Amniotic stem cell (primary cell): ENCODE measurements at places on chromosomes 2 and 18.

- no peak for DNase-seq
Measured at GRCh38 chr2:214019973-214020345, 390.9 kb upstream of the VWC2L start.

- no peak for DNase-seq
Measured at GRCh38 chr2:140542627-140543026, 1588.2 kb downstream of the LRP1B start.

GRCh38 chr18:28147674-28148171 lies 29.2 kb downstream of the CDH2 start:
- no peak for DNase-seq

- DNase-seq = no peak
Measured at GRCh38 chr2:224841910-224842309, 125.7 kb upstream of the CCDC195 start.
